ENCODE measurements at places on chromosomes 12 and 14. TPM values are rescaled to one million over a fixed set of nuclear protein-coding genes. Genes with fewer than 3 reads are reported as not detected.

- no peak for DNase-seq
Observed at GRCh38 chr14:100076606-100077005, 11.4 kb downstream of the EVL start.

DNA sequence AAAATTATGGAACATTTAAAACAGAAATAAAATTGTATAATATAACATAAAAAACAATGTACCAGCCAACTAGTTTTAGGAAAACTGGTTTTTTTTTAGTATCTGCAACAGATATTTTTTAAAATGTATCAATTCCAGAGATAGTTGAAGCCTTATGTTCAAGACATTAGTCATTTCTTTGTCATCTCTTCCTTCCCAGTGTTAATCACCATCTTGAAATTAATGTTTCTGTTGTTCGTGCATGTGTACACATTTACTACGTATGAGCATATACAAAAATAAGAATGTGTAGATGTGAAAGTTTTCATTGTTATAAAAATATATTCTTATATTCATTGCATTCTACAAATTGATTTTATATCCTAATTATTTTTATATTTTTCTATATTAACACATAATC lies 1062.1 kb downstream of the SLC6A15 start:
- no peak for DNase-seq

TOMM20L gene
- total RNA-seq = not detected

DNA sequence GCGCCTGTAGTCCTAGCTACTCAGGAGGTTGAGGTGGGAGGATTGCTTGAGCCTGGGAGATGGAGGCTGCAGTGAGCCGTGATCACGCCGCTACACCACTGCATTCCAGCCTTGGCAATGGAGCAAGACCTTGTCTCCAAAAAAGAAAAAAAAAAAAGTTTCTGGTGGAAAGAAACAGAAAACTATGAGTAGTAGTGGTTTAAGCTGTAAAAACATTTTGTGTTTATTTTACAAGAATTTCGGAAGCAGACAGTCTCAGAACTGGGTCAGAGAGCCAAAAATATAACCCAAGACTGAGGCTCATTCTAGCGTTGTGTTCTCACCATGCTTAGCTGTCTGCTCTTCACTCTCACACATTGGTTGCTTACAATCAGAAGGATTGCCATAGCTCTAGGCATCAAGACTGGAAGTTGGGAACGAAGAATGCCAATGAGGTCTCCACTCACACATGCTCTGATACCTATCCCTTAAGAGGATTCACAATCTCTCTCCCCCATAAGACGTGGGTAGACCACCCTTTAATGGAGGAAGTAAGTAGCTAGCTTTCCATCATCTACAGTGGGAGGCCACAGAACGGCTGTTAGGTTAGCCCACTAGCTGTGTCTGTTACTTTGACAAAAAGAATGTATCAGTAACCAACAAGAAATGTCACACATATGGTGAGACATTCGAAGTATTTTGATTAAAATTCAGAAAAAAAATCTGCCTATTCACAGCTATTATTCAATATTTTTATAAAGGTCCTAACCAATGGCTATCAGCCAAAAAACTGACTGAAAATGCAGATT lies 117.6 kb upstream of the RASSF8 start:
- DNase-seq = no peak

BMAL2 gene
- 22.8 TPM for total RNA-seq

FAM181A gene
- not detected for total RNA-seq

DNA sequence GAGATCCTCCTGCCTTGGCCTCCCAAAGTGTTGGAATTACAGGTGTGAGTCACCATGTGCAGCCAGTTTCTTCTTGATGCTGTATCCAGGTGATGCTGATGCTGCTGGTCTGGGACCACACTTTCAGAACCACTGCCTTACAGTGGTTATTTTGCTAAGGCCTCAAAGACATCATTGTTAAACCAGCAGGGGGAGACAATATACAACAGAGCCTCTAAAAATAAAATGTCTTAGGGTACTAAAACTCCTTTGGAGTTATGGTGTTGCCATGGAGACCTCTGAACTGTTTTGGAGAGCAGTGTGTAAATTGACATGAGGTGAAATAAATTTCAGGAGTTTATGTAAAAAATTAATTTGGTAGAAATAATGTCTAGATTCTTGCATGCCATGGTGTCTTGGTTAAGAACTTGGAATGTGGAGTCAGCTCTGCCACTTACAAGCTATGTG lies 1.1 kb upstream of the ARG2 start:
- DNase-seq = peak; percentile 88

DEGS2 gene
- 0.20 TPM for total RNA-seq

DNA sequence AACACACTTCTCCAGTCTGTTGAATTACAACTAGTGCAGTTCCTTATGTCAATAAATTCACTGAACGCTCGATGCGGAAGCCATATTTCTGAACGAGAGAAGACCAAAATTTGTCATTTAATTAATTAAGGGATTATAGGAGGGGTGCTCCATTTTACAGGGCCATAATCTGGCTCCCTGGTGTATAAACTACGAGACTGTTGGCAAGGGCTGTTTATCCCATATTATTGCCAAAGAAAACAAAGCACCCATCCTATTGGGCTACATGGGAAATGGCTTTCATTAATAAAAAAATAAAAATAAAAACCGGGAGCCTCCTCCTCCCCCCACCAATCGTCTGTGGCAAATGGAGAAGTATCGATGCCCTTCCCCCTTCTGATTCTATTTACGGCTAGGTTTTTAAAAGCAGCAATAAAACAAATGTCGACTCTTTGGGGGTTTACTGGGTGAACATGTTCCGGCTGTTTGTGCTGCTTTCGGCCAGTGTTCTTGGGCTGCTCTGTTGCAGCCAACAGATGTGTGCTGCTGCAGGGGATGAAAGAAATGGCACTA lies 24.8 kb downstream of the ATF7 start:
- no peak for DNase-seq

DNA sequence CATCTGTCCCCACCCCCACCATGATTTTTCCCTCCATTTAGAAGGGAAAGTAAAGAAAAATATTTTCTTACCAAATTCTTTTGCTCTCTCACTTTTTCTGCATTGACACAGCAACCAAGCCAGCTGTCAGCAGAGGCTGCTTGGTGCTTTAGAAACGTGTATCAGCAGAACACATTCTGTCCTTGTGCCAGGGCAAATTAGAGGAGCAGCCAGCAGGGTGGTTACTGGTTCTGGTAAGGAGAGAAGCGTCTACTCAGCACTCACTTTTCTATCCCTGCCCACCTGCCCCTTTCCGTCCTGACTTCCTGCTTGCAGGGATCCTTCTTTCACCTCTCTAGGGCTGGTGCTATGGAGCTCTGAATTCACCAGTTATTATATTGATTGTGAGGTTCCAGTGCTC lies 327.5 kb upstream of the PDE3A start:
- no peak for DNase-seq

- DNase-seq = no peak
Observed at GRCh38 chr12:105418229-105418628, 87.7 kb downstream of the C12orf75 start.

DNA sequence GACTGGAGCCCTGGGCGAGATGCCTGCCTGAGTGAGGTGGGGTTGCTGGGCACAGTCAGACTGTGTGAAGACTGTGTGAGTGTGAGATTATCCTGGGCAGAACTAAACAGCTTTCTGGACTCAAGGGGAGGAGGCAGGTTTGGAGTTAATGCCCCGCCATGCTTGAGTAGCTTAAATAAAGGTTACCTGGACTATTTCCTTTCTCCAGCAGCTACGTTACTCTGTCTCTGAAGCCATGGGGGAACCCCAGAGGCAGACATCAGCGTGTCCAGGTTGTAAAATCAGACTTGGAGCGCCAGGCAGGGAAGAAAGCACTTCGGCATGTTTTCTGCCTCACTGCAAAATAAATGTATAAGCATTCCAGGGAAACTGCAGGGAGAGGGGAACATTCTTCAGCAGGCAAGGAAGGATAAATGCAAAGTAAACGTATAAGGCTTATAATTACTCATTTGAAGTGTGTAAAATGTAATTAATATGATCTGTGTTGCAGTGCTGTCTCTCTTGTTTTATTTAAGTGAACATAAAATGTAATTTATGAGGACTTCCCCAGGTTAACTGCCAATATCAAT lies 129.7 kb downstream of the CHST11 start:
- DNase-seq = no peak

MIP gene
- under 0.01 TPM for total RNA-seq

GRCh38 chr12:52920937-52921336 lies 16.1 kb upstream of the KRT8 start:
- peak; percentile 26 for DNase-seq

DNA sequence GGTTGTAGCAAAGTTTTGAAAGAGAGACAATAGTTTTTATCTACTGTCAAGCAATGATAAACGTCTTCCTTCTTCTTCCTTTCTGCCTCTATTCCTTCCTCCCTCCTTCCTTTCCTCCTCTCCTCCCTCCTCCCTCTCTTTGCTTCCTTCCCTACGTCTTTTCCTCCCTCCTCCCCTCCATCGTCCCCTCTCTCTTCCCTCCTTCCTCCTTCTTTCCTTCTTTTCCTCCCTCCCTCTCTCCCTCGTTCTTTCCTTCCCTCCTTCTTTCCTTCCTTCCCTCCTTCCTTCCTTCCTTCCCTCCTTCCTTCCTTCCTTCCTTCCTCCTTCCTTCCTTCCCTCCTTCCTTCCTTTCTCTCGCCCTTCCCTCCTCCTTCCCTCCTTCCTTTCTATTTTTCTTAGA lies 82.8 kb upstream of the KCNA1 start:
- no peak for DNase-seq

LMO3 gene
- total RNA-seq = under 0.01 TPM

LHX5 gene
- total RNA-seq = not detected

RIC8B gene
- total RNA-seq = 8.7 TPM

DNA sequence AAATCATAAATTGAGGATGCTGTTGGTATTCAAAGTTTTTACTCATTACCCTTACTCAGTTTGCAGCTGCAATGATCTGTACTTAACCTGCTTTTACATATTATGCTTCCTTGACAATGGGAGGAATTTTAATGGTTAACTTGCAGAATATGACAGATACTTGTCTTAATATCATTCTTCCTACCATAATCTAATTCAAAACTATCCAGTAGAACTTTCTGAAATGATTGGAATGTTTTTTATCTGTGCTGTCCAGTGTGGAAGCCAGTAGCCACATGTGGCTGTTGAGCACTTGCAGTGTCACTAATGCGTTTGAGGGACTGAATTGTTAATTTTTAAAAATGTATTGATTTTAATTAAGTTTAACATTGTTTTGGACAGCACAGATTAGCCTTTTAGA lies 23.5 kb downstream of the FGFR1OP2 start:
- no peak for DNase-seq

GRCh38 chr14:103362780-103363179 lies 22.4 kb upstream of the MARK3 start:
- DNase-seq = peak; percentile 25

TBC1D30 gene
- total RNA-seq = 9.8 TPM

CCDC196 gene
- not detected for total RNA-seq

- DNase-seq = peak; percentile 5
Observed at GRCh38 chr12:41250748-41251147, 62.6 kb downstream of the PDZRN4 start.

SLC25A3 gene
- total RNA-seq = 462 TPM

HOXC4 gene
- total RNA-seq = not detected

DNA sequence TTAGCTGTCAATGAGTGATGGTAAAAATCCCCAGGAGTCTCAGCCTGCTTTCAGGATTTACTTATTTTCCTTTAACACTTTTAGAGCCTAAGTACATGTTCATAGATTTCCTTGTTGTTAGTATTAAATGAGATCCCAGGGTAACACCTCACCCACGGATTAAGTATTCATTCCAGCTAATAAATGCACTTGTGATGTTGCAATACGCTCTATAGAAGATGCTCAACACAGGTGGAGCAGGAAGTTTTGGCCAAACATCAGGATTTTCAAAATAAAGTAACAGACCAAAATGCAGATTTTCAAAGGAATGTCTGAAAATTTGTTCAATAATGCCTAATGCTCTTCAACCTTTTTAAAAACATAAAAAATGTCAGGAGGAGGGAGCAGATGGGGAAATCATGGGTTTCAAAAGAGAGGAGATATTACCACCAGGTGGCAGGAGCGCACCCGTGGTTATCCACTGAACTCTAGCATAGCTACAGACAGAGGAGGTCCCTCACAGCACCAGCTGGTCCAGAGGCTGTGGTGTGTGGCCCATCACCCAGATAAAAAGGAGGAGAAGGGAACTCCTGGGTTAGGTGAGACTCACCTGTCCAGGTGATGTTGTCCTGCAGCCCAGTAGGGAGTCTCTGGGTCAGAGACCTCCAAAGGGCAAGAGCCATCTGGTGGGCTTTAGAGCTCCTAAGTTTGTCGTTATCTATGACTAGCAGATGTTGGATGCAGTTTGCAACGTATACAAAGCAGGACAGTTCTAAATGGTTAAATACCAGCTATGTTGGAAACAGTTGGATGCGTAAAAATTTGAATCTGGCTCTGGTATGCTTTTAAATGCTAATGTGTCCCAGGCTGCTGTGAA lies 1158.4 kb upstream of the TMEM132C start:
- DNase-seq = peak; percentile 35

DNA sequence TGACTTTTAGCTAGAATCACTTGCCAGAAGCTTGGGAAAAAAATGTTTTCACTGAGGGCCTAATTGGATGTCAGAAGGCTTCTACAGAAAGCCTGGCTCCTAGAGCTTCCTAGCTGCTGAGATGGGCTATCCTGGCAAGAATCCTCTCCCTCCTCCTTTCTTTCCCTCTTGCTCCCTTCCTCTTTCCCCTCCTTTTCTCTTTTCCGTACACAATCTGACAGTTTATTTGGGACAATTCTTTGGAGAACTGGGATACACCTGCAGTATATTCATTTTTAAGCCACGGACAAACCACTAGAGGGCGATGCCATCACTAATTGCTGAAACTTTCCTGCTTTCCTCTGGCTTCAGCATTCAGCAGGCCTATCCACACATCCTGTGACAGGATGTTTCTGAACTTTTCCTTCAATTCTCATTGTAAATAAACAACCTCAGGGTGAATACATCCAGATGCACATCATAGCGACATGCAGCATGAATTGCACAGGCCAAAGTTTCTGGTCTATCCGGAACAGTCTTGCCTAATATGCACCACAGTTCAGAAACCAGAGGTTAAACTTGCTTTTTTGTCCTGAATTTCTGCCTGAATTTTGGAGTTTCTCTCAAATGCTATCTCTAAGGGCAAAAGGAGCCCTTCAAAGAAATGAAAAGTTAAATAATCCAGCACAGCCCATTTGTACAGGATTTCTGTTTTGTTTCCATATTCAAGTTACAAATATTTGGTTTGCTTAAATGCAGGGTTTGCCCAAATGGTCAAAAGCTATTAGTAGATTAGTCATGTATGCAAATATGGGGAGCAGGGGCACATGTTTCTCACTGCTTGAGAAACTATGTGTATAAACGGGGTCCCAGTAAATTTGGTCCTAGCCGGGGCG lies 142.8 kb downstream of the PAWR start:
- DNase-seq = peak; percentile 89

NPFF gene
- not detected for total RNA-seq

GRCh38 chr12:24415934-24416333 lies 466.5 kb upstream of the SOX5 start:
- no peak for DNase-seq

- DNase-seq = no peak
Observed at GRCh38 chr12:50720085-50720484, 43.8 kb upstream of the ATF1 start.

- no peak for DNase-seq
Observed at GRCh38 chr12:131370321-131370720, 340.6 kb upstream of the SFSWAP start.
